CD4-positive, alpha-beta T cell treated with Interleukin-15 for 4 hours (primary cell): ENCODE measurements at places on chromosomes 2 and 18.

DNA sequence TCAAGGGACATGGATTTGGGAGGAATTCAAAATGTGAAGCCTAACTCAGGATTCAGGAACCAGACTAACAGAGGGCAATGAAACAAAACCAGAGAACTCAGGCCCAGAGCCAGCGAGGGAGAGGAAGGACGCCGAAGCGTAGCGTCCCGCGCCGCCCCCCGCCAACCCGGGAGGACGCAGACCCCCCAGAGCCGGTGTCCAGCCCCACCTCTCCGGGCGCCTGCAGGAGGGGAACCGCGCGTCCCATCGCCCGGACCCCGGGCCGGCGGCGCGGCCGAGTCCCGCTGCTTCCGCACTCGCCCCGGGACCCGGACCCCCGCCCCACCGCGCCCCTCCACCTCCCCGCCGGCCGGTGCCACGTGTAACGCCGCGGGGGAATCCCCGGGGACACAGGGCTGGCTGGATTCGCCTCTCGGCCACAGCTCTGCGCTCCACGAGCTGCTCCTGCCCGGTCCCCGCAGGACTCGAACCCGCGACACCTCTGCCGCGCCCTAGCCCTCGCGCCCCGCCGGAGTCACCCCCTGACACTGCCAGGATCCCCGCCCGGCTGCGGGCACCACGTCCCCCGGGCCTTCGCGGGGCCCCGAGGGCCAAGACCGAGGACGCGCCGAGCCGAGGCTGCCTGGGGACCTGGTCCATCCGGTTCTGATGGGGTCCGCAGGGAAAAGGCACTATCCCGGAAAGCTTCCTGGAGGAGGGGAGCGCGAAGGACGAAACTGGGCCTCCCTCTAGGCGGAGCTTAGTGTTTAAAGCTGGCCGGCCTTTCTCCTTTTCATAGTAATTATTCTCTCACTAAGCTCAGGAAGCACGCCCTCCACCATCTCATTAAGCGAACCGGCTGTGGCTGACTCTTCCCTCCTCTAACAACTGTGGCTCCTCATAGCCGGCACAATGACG is 40.4 kb upstream of the FAM124B start:
- DNase-seq: no peak

- DNase-seq: no peak
Observed at GRCh38 chr2:32977228-32977758, 30.5 kb downstream of the LTBP1 start.

DNA sequence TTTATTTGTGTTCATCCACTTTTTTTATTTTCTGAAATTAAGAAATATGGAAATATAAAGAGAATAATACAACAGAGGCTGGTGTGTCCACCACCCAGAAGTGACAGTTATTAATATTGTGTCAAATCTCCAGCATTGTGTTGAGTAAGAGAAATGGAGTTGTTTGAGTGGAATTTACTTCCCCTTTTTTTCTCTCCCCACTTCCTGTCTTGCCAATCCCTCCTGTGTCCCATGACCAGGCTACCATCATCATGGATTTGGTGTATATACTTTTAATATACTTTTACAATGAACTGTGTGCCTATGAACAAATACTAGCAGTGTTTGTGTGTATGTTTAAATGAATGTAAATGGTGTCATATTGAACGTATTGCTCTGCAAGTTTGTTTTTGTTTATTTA is 276.9 kb upstream of the SKOR2 start:
- no peak for DNase-seq

DNA sequence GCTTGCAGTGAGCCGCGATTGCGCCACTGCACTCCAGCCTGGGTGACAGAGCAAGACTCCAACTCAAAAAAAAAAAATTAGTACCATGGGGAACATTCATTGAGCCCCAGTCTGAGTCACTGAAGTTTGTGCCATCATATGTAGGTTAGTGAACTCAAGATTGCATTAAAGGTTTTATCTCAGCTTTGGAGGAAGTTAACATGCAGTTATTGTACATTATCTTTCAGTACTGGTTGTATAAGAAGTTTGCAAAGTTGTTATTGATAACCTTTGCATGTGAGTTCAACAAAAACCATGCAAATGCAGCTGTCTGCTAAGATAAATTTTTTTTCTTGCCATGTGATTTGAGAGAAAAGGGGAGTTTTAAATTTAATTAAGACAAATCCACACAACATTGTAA is 95.7 kb downstream of the MEIS1 start:
- no peak for DNase-seq

DNA sequence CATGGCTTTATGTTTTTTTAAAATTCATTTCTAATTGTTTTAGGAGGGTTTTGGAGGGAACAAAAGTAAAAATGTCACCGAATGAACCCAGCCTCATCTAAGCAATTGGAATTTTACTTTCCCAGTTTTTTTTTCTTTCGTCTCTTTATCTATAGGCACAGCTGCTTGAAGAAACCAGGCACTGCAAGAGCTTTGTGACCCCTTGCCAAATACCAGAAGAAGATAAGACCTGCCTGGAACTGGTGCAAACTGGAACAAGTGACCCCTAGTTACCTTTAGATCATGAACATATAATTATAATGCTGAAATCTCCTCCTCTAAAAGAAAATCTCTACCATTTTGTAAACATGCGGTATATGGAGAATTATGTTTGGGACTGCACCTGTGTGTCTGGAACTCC is 100.9 kb downstream of the TSN start:
- DNase-seq: no peak

GRCh38 chr2:34806891-34807290 is 1207.8 kb upstream of the FAM98A start:
- no peak for DNase-seq

GRCh38 chr2:120465989-120466703 is 120.2 kb downstream of the INHBB start:
- DNase-seq: no peak

- no peak for DNase-seq
Observed at GRCh38 chr2:66701656-66702055, 266.7 kb downstream of the MEIS1 start.

DNA sequence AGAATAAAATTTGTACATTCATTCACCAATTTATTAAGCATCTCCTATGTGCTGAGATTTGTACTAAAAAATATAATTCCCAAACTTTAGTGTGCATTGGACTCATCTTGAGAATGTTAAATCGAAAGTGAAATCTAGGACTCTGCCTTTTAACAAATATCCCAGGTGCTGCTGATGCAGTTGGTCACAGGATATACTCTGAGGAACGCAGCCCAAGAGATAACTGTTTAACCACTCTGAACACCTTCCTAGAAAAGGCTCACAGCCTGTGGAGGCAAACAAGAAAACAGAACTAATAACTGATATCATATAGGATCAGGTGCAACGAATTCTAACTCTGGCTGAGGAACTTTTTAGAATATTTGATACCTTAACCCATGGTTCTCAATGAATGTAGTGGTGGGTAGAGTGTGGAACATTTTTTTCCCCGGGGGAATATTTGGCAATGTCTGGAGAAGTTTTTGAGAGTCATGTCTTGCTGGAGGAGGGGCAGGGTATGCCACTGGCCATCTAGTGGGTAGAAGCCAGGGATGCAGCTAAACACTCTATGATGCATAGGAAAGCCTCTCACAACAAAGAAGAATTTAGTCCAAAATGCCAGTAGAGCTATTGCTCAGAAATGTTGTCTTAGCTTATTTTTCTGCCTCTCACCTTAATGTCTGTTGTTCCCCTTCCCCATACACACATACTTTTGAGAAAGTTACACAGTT is 96.5 kb downstream of the EHBP1 start:
- DNase-seq: no peak

DNA sequence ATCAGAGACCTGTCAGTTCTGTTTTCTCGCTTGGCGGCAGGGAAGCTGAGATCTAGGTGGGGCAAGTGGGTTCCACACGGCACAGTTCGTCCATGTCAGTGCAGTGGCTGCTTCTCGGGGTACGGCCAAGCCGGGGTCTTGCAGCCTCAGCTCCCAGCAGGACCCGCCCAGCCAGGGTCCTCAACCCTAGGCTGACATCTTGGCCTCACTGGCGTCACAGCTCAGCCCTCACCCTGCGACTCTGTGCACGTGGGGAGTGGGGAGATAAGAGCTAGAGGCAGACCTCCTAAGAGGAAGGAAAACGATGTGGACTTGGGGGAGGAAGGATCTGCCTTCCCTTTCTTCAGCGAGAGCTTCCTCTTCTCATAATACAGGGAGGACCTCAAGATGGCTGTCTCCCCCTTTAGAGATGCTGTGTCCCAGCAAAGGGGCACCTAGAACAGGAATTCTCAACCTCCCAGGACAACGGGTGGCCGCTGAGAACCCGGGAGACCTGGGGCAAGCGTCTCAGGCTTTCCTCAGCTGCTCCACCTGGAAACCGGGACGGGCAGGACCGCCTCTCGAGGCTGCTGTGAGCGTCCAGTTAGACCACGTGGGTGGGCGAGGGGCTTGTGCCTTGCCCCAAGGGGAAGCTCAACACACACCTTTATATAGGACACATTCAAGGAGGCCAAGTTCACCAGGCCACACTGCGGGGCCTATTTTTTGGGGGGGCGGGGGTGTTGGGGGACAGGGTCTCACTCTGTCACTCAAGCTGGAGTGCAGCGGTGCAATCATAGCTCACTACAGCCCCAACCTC is 23.5 kb upstream of the KLF11 start:
- DNase-seq: no peak

DNA sequence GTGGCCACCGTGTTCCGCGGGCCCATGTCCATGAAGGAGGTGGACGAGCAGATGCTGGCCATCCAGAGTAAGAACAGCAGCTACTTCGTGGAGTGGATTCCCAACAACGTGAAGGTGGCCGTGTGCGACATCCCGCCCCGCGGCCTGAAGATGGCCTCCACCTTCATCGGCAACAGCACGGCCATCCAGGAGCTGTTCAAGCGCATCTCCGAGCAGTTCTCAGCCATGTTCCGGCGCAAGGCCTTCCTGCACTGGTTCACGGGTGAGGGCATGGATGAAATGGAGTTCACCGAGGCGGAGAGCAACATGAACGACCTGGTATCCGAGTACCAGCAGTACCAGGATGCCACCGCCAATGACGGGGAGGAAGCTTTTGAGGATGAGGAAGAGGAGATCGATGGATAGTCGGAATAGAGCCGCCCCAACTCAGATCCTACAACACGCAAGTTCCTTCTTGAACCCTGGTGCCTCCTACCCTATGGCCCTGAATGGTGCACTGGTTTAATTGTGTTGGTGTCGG is 17.7 kb downstream of the TUBB6 start:
- DNase-seq: no peak

DNA sequence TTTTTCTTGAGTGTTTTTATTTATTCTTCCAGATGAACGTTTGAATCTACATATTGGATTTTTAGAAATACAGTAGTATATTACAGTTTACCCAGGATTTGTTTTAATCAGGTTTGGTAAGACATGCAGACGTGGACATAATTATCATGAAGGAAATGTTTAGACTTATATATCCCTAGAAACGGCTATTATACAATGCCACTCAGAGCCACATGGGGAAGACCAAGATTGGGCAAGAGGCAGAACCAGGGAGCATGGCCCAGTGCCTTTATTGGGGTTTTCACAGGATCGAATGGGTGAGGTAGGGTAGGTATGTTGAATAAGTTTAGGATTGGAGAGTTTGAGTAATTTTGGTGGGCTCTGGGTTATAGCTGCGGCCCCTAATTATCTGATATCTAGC is 212.2 kb downstream of the CAMKMT start:
- DNase-seq: no peak

DNA sequence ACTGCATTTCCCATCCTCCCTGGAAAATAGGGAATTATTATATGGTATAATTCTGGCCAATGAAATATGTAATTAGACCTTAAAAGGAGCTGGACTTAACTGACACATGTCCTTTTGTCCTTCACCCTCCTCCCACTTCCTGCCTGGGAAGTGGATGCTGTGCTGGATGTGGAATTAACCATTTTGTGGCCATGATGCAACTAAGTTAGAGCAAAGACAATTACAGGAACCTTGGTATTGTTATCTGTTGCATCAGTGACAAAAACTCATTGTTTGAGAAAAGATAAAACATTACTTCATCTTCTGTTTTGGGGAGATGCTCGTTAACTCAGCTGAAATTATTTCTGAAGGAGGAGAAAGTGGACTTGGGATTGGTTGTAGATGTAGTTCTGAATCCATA is 227.7 kb upstream of the BOD1L2 start:
- DNase-seq: no peak

DNA sequence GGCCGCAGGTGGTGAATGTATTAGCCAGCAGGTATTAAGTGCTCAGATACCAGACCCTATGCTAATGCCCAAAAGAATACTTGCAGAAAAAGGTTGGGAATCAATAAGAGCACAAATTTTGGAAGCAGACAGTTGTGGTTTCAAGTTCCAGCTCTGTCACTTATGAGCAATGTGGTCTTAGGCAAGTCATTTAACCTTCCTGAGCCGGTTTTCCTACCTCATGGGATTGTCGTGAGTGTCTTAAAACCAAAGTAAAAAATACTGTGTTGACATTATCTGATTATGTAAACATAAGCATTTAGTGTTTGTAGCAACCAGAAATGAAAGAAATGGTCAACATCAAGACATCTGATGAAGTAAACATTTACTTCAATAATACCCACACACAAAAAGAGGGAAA is 93.0 kb upstream of the CHST9 start:
- no peak for DNase-seq

DNA sequence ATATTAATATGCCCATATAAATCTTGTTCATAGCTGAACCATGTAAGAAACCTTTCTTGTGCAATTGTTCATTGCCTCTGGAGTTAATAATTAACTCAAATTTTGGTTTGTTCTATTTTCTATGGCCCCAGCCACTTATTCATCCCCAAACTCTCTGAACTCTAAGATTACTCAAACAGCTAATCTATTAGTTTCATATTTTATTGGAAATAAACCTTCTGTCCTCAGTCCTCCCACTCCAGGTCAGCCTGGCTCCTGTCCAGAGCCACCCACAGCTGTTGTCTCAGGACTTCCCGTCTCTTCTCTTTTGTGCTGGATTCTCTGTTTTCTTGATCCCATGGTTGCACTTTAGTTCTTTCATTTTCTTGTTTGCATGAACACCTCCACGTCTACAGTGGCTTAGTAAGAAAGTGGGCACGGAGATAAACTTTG is 4.4 kb upstream of the RNF103 start:
- no peak for DNase-seq

- DNase-seq: no peak
Observed at GRCh38 chr2:201779901-201780673, 646 bp downstream of the ALS2 start.

- DNase-seq: no peak
Observed at GRCh38 chr2:175461839-175462238, 280.3 kb upstream of the ATP5MC3 start.

GRCh38 chr18:54388203-54389142 is 30.8 kb downstream of the C18orf54 start:
- DNase-seq: no peak

DNA sequence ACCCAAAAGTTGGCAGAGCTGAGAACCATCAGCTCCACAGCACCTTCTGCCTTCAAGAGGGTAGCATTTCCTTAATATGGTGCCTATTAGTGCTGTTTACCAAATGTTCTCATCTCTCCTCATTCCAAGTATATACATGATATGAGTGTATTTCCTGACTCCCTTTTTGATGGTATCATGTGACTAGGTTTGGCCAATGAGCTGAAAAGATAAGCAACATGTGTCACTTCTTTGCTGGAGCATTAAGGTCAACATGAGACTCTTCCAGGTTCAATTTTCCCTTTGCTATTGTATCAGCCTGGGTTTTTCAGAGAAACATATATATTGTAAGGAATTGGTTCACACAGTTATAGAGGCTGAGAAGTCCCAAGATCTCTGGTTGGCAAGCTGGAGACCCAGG is 310.9 kb downstream of the HRH4 start:
- DNase-seq: no peak

GRCh38 chr2:231241755-231242507 is 43.5 kb downstream of the ARMC9 start:
- no peak for DNase-seq
